Vagina (tissue), 2 donors: ENCODE measurements at places on chromosomes 6 and 20.

- H3K4me3 ChIP-seq = peak overlapping the region; percentile 12
- no peak overlapping the region for H3K27ac ChIP-seq
- H3K4me1 ChIP-seq = peaks cover 26% of the 10 kb centered on the region
- H3K36me3 ChIP-seq = no peaks in the 10 kb centered on the region
- no peaks in the 10 kb centered on the region for H3K27me3 ChIP-seq
Observed at GRCh38 chr20:61803416-61803914, 262.2 kb downstream of the TAF4 start.

- H3K36me3 ChIP-seq = peaks cover 19% of the 10 kb centered on the region
- H3K4me3 ChIP-seq = no peak overlapping the region
- H3K27ac ChIP-seq = no peak overlapping the region
- no peaks in the 10 kb centered on the region for H3K27me3 ChIP-seq
- no peaks in the 10 kb centered on the region for H3K4me1 ChIP-seq
- DNase-seq = no peak
Observed at GRCh38 chr6:13294499-13295069, 33.8 kb downstream of the TBC1D7 start.

- no peak for DNase-seq
- no peaks in the 10 kb centered on the region for H3K4me1 ChIP-seq
- H3K4me3 ChIP-seq = no peak overlapping the region
- H3K27me3 ChIP-seq = no peaks in the 10 kb centered on the region
- no peaks in the 10 kb centered on the region for H3K36me3 ChIP-seq
Observed at GRCh38 chr6:131858765-131859415, 51.1 kb downstream of the ENPP1 start.

GRCh38 chr6:13342414-13343019, 14.2 kb upstream of the TBC1D7 start:
- no peak for DNase-seq
- no peaks in the 10 kb centered on the region for H3K36me3 ChIP-seq
- H3K4me1 ChIP-seq = no peaks in the 10 kb centered on the region
- H3K27ac ChIP-seq = no peak overlapping the region
- no peaks in the 10 kb centered on the region for H3K27me3 ChIP-seq
- no peak overlapping the region for H3K4me3 ChIP-seq

GRCh38 chr6:142885182-142885867, 59.7 kb downstream of the HIVEP2 start:
- peak overlapping the region; percentile 37 for H3K4me3 ChIP-seq
- no peaks in the 10 kb centered on the region for H3K36me3 ChIP-seq
- no peak for DNase-seq
- H3K27me3 ChIP-seq = no peaks in the 10 kb centered on the region

GRCh38 chr20:46150943-46151342, 32.8 kb downstream of the CD40 start:
- H3K27ac ChIP-seq = no peak overlapping the region
- H3K4me1 ChIP-seq = no peaks in the 10 kb centered on the region
- no peaks in the 10 kb centered on the region for H3K36me3 ChIP-seq
- no peak for DNase-seq

GRCh38 chr20:36307412-36308325, 1.5 kb downstream of the DLGAP4 start:
- no peak for DNase-seq
- H3K27me3 ChIP-seq = peaks cover 7% of the 10 kb centered on the region
- no peak overlapping the region for H3K27ac ChIP-seq
- H3K4me1 ChIP-seq = peaks cover 8% of the 10 kb centered on the region

- peaks cover 5% of the 10 kb centered on the region for H3K4me1 ChIP-seq
- H3K27me3 ChIP-seq = no peaks in the 10 kb centered on the region
- no peak for DNase-seq
- H3K27ac ChIP-seq = no peak overlapping the region
Observed at GRCh38 chr6:33996120-33996475, 149.8 kb downstream of the GRM4 start.

DNA sequence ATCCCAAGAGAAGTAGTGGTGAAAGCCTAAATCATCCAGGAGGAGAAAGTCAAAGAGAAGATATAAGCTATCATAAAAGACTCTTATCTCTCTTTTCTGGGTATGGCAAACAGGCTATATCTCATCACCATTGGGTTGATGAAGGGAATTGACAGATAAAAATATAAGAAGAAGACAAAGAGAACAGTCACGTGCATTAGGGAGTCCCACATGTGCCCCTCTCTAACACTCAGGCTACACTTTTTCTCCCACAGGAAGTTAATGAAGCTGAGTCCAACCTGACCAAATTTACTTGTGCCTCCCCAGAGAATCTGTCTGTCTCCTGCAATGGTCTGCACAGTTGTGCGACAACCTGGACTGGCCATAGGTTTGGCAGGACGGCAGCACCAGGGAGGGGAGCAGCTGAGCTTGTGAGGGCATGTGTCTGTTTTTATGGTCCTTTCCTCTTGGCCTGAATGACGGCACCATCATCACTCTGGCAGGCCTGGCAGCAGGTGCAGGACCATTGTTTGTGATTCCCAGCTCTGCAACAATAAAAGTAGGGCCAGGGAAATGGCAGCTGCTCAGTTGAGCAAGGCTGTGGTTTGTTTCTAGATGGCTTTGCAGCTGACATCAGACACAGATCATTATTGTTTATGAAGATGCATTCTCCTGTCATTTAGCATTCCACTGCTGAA, 144.5 kb upstream of the MCHR2 start:
- no peaks in the 10 kb centered on the region for H3K27me3 ChIP-seq
- H3K4me3 ChIP-seq = no peak overlapping the region
- no peaks in the 10 kb centered on the region for H3K36me3 ChIP-seq

DNA sequence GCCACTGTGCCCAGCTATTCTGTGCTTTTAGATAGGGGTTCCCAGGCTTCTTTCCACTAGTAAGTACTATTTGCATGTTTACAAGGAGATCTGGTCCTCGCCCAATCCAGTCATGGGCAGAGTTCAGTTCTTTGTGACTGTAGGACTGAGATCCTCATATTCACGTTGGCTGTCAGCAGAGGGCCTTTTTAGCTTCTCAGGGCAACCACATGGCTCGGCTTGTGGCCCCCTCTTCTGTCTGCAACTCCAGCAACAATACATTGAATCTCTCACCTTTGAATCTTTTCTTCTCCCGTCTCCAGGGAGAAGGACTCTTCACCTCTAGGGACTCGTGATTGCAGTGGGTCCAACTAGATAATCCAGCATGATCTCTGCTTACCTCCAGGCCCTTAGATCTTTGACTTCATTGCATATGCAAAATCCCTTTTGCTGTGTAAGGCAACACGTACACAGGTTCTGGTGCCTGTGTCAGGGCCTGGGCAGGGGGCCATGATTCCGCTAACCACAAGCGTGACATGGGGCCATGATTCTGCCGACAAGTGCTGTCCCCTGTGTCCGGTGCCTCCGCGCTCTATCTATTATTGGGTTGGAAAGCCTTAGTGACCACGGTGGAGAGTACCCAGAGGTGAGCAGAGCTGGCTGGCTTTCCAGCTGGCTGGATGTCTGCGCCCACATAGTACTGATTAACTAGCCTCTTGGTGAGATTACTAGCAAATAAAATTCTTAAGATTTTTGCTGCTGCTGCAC, 5.1 kb downstream of the CCR6 start:
- no peaks in the 10 kb centered on the region for H3K4me1 ChIP-seq
- no peak for DNase-seq
- H3K4me3 ChIP-seq = no peak overlapping the region
- no peaks in the 10 kb centered on the region for H3K36me3 ChIP-seq

- no peaks in the 10 kb centered on the region for H3K36me3 ChIP-seq
- H3K4me3 ChIP-seq = no peak overlapping the region
Observed at GRCh38 chr6:83055366-83055964, 10.2 kb downstream of the UBE3D start.
